Activated T-cell treated with anti-CD3 and anti-CD28 coated beads, Interleukin-2, amount 50 U/mL, for 4 hours (primary cell): ENCODE measurements at places on chromosomes 1 and 21. TPM values are rescaled to one million over a fixed set of nuclear protein-coding genes. Genes with fewer than 3 reads are reported as not detected.

Gene MYBPHL
- total RNA-seq, result not detected

Gene GALE
- total RNA-seq, result 62.4 TPM

Gene DYNLT5
- total RNA-seq, result not detected

Gene NR5A2
- total RNA-seq, result not detected

Gene KCNJ9
- total RNA-seq, result not detected

Gene OR6N1
- total RNA-seq, result not detected
